Astrocyte of the spinal cord (primary cell): ENCODE measurements at places on chromosomes 2 and 18.

DNA sequence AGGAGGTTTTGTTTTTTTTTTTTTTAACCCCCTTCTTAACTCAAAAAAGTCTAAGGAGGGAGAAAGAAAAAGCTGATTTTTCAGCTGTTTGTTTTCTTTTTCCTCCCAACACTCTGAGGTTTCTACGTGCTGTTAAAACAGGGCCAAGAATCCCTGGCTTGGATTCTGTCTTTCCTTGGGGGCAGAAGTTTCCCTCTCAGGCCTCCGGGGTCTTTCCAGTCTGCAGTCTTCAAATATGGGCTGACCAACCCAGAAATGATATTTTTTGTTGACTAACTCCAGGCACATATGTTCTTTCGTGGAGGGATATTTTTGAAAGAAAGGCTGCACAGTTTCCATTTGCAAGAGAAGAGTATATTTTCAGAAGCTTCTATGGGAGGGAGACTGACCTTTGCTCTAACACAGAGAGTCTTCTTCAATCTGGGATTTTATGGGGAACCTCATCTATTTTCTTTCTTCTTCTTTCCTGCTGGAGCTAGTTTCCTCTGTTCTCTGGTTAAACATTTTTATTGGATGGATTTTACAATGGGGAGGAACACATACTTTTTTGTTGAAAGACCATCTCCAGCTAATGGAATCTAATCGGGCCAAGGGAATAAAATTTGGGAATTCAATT is 93.3 kb upstream of the SPRED2 start:
- DNase-seq = no peak

GRCh38 chr2:200695191-200695590 is 109.4 kb downstream of the AOX1 start:
- no peak for DNase-seq

DNA sequence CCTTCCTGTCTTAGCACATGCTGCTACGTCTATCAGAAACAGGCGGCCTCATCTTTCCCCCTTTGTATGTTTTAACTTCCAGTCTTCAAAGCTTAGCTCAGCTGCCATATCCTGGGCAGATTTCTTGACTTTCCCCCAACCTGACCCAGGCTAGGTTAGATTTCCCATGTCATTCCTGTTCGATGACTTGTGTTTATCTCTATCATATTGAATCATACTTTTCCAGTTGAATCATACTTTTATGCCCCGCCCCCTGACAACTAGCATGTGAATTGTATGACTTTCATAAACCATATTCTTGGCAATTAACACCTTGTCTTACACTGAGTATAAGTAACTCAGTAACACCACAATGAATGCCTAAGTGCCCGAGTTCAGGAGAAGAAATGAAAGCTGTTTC is 128.3 kb downstream of the CYRIA start:
- DNase-seq = peak; percentile 14

- DNase-seq = peak; percentile 3
Observed at GRCh38 chr18:50880119-50880465, 1.2 kb downstream of the ME2 start.

DNA sequence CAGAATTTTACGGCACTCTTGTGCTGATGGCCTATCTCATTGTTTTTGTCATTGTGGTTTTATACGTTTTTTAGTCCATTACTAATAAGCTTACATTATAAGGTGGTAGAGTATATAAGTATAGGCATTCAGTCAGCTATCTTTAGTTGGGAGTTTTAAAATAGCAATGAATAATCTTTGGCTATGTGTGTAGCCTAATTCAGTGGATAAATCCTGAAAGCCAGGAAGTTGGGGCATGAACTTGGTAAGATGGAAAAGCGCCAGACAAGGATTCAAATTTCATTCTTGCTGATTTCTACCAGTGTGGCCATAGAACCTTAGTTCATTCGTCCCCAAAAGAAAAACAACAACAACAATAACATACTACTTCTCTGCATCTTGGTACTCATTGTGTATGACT is 31.2 kb downstream of the EPC2 start:
- DNase-seq = peak; percentile 27

GRCh38 chr2:179253226-179253625 is 11.4 kb downstream of the SESTD1 start:
- DNase-seq = no peak

GRCh38 chr18:28635530-28635929 is 458.6 kb upstream of the CDH2 start:
- no peak for DNase-seq

DNA sequence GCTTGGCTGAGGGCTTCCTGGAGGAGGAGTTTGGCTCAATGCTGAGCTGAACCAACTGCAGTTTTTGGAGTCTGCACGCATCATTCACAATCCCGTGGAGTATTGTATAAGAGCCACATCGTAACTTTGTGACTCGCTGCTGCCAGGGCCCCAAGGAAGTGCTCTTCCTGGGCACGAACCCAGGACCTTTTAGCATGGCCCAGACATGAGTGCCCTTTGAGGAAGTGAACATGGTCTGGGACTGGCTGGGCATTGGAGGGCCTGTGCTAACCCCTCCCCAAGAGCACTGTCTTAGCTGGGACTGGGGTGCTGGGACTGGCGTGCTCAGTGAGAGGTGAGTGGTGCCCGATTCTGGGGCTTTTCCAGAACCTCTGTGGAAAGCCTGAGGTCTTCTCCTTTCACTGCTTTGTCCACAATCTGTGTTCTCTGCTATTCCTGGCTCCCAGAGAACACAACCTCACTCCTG is 88.6 kb downstream of the LIPG start:
- no peak for DNase-seq

DNA sequence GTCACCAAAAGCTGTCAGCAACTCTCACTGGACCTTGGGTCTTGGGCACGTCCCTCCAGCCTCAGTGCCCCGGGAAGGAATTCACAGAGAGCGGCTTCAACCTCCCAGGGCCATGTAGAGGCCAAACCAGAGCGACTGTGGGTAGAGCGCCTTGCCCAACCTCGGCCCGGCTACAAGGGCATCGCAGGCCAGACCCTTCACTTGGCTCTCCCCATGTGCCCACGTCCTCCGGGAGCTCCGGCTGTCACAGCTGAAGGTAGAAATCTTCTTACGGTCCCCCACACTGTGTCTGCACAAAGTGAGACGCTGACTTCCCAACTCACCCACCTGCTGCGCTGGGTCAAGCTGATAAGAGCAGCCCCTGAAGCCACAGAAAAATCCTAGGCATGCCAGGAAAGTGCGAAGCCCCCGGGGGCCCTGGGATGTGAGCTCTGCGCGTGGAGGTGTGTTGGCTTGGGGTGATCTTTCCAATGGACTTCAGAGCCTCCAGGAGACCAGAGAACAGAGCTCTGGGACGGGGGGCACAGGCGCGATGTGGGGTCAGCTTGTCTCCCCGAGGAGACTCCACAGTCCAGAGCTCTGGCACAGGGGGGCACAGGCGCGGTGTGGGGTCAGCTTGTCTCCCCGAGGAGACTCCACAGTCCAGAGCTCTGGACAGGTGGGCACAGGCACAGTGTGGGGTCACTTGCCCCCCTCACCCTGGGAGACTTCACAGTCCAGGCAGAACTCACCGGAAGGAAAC is 105.5 kb downstream of the RTP5 start:
- no peak for DNase-seq
